ENCODE measurements at places on chromosomes 16 and 17. TPM values are rescaled to one million over a fixed set of nuclear protein-coding genes. Genes with fewer than 3 reads are reported as not detected.

NUDT21 gene
- 166 TPM for total RNA-seq

GPR142 gene
- total RNA-seq = not detected

TNFRSF13B gene
- total RNA-seq = not detected

GRCh38 chr16:13633391-13633861 lies 286.5 kb upstream of the ERCC4 start:
- no peak for DNase-seq

KIF2B gene
- not detected for total RNA-seq

GRCh38 chr17:57874434-57875289 lies 24.8 kb upstream of the MRPS23 start:
- peak; percentile 95 for DNase-seq

CD7 gene
- not detected for total RNA-seq

RSPRY1 gene
- total RNA-seq = 62.2 TPM

GRCh38 chr17:4634976-4635375 lies 6.5 kb downstream of the ALOX15 start:
- DNase-seq = no peak

SCNN1G gene
- not detected for total RNA-seq

GRCh38 chr17:40209404-40210093 lies 9.6 kb upstream of the WIPF2 start:
- peak; percentile 54 for DNase-seq

DNA sequence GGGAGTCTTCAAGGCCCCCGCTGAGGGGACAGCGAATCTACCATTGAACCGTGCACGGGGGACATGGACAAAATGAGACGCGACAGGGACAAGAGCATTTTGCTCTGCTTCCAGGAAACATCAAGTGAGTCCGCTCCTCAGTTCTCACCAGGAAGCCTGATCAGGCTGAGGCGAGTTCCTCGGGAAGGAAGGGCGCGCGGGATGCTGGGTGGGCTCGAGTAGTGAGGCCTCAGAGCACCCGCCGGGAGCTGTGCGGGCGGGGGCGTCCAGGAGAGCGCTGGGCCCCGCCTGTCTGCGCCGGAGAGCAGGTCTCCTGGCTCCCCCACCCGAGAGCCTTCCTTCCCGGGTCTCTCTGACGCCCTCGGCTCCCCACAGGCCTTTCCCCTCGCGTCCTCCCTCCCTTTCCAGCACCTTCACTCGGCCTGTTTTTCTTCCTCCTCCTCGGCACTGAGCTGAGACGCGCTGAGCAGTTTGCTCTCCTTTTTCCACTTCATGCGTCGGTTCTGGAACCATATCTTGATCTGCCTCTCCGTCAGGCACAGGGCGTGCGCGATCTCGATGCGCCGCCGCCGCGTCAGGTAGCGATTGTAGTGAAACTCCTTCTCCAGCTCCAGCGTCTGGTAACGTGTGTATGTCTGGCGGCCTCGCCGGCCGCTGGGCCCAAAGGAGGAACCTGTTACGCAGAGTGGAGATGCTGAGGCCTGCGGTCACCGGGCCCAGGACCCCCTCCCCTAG lies 2.6 kb upstream of the HOXB5 start:
- peak; percentile 53 for DNase-seq

Measured in IMR-90 (cell line).